Thoracic aorta (tissue), 2 donors: ENCODE measurements at places on chromosomes 3 and 15. TPM values are rescaled to one million over a fixed set of nuclear protein-coding genes. Genes with fewer than 3 reads are reported as not detected.
A peak's percentile ranks its signal among the peaks of the same experiment; 100 is the strongest.

Gene GPR149
- not detected for total RNA-seq

Gene TMEM43
- total RNA-seq: 161 TPM

Gene TGFBR2
- total RNA-seq: 250 TPM

DNA sequence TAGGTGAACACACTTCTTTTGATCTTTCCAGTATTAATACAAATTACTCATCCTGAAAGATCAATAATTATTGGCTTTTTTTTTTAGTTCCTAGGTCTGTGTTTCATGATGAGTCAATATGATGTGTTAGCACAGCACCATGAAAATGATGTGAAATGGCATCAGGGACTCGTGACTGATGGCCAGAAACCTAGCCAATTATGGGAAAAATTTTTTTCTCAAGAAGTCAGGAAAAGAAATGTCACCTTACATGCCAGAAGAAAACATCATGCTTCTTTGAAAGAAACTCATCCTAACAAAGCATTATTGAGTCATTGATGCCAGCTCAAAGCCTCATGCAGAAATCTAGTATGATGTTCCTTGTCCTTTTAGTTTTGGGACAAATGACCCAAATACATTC lies 468.3 kb upstream of the CBLB start:
- H3K4me1 ChIP-seq: no peaks in the 10 kb centered on the region
- H3K4me3 ChIP-seq: no peak overlapping the region
- H3K27ac ChIP-seq: no peak overlapping the region
- no peaks in the 10 kb centered on the region for H3K36me3 ChIP-seq

DNA sequence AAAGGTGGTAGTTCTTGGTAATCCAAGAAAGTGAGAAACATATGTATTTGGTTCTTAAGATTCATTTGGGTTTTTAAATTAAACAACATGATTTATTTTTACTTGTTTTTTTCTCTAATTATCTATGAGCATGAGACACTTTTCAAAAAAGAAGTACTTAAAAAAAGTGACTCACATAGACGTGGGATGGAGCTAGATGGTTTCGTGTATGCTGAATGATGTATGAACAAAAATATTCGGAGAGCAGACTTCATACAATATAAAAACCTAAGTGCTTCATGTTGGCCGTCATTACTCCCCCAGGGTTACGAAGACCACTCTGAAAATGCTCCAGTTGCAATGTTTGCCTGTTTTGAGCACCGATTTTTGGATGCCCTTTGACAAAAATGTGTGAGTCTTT lies 90.9 kb downstream of the RORA start:
- H3K4me3 ChIP-seq: no peak overlapping the region
- no peak for DNase-seq
- peaks cover 6% of the 10 kb centered on the region for H3K4me1 ChIP-seq

Gene ANKUB1
- total RNA-seq: not detected

Gene CLEC3B
- total RNA-seq: 96.6 TPM

Gene TFRC
- total RNA-seq: 164 TPM

GRCh38 chr3:50427217-50427616 lies 67.9 kb upstream of the TMEM115 start:
- no peaks in the 10 kb centered on the region for H3K4me1 ChIP-seq
- H3K36me3 ChIP-seq: no peaks in the 10 kb centered on the region
- DNase-seq: no peak
- H3K27ac ChIP-seq: no peak overlapping the region
- H3K27me3 ChIP-seq: no peaks in the 10 kb centered on the region

Gene C3orf70
- total RNA-seq: 14.2 TPM

DNA sequence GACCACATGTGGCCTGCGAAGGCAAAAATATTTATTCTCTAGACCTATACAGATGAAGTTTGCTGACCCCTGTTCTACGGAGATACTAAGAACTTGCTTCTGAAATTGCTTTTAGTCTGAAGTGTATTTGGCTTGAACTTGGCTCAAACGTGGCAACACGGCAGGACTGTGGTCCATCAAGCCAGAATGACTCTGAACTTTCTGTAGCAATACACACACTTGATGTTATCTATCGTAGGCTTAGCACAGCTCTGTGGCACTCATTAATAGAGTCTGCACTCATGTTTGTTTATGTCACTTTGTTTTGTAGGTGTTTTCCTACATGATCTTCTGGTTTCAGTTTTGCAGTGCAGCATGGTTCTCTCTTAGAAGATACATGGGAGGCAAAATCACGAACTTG lies 298.1 kb downstream of the ADAMTS17 start:
- H3K27ac ChIP-seq: peak overlapping the region; percentile 40
- H3K4me3 ChIP-seq: peak overlapping the region; percentile 40
- no peaks in the 10 kb centered on the region for H3K27me3 ChIP-seq
- peaks cover 23% of the 10 kb centered on the region for H3K4me1 ChIP-seq

DNA sequence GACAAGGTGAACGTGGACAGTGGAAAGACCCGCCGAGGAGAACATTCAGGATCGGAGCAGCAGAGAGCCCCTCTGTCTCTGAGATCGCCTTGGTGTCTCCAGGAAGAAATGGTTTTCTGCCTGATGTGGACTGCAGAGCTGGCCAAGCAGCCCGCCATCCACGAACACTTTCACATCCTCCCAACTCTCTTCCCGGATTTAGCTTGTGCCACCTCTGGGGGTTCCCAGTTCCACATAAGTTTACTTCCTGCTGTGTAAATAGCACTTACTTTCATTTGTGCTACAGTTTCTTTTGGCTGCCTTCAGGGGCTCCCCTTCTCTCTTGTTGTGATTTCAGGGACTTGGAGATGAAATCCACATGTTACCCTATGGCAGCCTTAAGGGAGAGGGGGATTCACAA lies 48.4 kb downstream of the SEMA5B start:
- H3K27ac ChIP-seq: peak overlapping the region; percentile 84
- no peaks in the 10 kb centered on the region for H3K27me3 ChIP-seq
- H3K4me1 ChIP-seq: peaks cover 30% of the 10 kb centered on the region
- no peaks in the 10 kb centered on the region for H3K36me3 ChIP-seq

GRCh38 chr15:28885128-28885629 lies 595 bp upstream of the APBA2 start:
- no peaks in the 10 kb centered on the region for H3K36me3 ChIP-seq
- DNase-seq: no peak
- no peak overlapping the region for H3K27ac ChIP-seq
- H3K27me3 ChIP-seq: peaks cover 3% of the 10 kb centered on the region

GRCh38 chr15:99369196-99369595 lies 117.9 kb downstream of the LRRC28 start:
- peaks cover 7% of the 10 kb centered on the region for H3K4me1 ChIP-seq
- no peak overlapping the region for H3K27ac ChIP-seq
- no peak overlapping the region for H3K4me3 ChIP-seq
- no peaks in the 10 kb centered on the region for H3K36me3 ChIP-seq
- no peak for DNase-seq

- no peak overlapping the region for H3K4me3 ChIP-seq
- no peak overlapping the region for H3K27ac ChIP-seq
- H3K4me1 ChIP-seq: no peaks in the 10 kb centered on the region
- H3K36me3 ChIP-seq: no peaks in the 10 kb centered on the region
- DNase-seq: no peak
- H3K27me3 ChIP-seq: no peaks in the 10 kb centered on the region
Observed at GRCh38 chr3:82229397-82229796, 468.0 kb upstream of the GBE1 start.

Gene CHRFAM7A
- total RNA-seq: 7.6 TPM

DNA sequence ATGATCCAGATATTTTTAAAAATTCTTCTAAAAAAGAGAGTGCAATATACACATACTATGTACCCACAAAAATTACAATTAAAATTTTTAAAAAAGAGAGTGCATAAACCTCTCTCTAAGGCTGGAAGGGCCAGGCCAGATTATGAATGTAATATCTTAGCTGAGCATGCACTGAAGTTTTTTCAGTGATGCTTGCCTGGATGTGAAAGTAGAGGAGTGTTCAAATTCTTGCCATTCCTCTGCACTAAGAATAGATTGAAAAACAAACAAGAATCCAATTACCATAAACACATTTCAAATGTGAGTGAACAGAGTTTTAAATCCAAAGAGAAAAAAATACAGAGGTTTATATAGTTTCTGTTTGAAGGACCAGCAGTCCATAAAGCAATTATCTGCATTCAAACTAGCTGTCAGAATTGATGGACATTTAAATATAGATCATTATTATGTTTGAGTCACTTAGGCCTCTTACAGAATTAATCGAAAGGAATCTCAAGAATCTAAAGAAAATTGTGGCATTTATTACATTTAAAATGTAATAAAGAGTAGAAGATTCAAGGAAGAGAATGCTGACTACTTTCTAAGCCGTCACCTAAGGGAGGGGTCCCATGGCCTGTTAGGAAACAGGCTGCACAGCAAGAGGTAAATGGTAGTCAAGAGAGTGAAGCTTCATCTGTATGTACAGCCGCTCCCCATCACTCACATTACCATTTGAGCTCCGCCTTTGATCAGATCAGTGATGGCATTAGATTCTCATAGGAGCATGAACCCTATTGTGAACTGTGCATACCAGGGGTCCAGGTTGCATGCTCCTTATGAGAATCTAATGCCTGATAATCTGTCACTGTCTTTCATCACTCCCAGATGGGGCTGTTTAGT lies 159.3 kb upstream of the MDFIC2 start:
- H3K36me3 ChIP-seq: no peaks in the 10 kb centered on the region
- H3K27ac ChIP-seq: no peak overlapping the region
- peak overlapping the region; percentile 18 for H3K4me3 ChIP-seq
- no peak for DNase-seq
- peaks cover 13% of the 10 kb centered on the region for H3K4me1 ChIP-seq

DNA sequence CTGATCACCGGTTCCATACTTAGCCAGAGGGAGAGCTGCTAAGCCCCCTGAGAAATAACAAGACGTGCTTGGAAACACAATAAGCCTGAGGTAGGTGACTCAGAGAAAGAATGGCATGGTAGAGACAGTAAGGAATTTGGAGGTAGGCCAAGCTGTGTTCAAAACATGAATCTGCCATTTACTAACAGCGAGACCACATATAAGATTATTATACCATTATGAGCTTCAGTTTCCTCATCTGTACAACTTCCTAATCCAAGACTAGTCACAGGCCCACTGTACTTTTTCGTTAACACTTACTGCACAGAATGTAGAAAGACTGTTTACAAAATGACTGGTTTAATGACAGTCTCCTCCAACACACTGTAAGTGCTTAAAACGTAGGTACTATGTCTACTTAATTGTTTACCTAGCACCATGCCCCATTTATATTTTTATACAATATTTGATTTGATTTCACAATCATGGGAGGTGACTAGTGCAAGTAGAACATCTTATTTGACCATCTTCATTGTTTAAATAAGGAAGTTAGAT lies 25.7 kb downstream of the ATOSA start:
- H3K27me3 ChIP-seq: no peaks in the 10 kb centered on the region
- DNase-seq: no peak
- no peak overlapping the region for H3K4me3 ChIP-seq
- peaks cover 35% of the 10 kb centered on the region for H3K4me1 ChIP-seq
- peak overlapping the region; percentile 29 for H3K27ac ChIP-seq

Gene SPINK8
- total RNA-seq: not detected

GRCh38 chr15:75089456-75090387 lies 66.3 kb downstream of the PPCDC start:
- no peaks in the 10 kb centered on the region for H3K27me3 ChIP-seq
- H3K27ac ChIP-seq: peak overlapping the region; percentile 68
- peaks cover 8% of the 10 kb centered on the region for H3K4me1 ChIP-seq
- no peaks in the 10 kb centered on the region for H3K36me3 ChIP-seq
- H3K4me3 ChIP-seq: peak overlapping the region; percentile 53

Gene ZXDC
- total RNA-seq: 53.5 TPM

GRCh38 chr3:28117598-28117997 lies 123.8 kb upstream of the CMC1 start:
- H3K36me3 ChIP-seq: no peaks in the 10 kb centered on the region
- no peak overlapping the region for H3K27ac ChIP-seq
- H3K4me3 ChIP-seq: no peak overlapping the region
- peaks cover 6% of the 10 kb centered on the region for H3K4me1 ChIP-seq

- no peaks in the 10 kb centered on the region for H3K36me3 ChIP-seq
- no peaks in the 10 kb centered on the region for H3K4me1 ChIP-seq
Observed at GRCh38 chr3:108285176-108285575, 11.2 kb upstream of the HHLA2 start.

GRCh38 chr3:98603580-98603979 lies 10.2 kb upstream of the CPOX start:
- no peak overlapping the region for H3K27ac ChIP-seq
- DNase-seq: no peak
- H3K4me1 ChIP-seq: no peaks in the 10 kb centered on the region
- no peak overlapping the region for H3K4me3 ChIP-seq
- no peaks in the 10 kb centered on the region for H3K27me3 ChIP-seq

DNA sequence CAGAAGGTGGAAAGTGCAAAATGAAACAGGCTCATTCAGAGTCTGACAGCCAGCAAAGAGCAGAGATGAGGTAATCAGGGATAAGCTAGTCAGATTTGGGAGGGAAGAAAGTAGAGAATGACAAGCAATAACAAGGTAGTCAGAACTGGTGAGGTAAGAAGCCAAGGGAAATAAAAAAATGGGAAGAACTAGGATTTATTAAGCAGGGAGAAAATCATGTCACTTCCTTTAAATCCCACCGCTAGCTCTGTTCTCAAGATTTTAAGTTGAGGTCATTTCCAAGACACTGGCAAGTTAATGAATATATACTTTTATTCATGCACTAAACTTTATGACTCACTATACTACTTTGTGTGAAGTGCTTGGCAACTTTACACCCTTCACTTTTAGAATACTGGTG lies 1106.8 kb downstream of the IGSF11 start:
- H3K4me3 ChIP-seq: no peak overlapping the region
- no peaks in the 10 kb centered on the region for H3K36me3 ChIP-seq
- no peak overlapping the region for H3K27ac ChIP-seq
- no peaks in the 10 kb centered on the region for H3K4me1 ChIP-seq
- no peaks in the 10 kb centered on the region for H3K27me3 ChIP-seq
- DNase-seq: no peak

- DNase-seq: peak; percentile 66
- H3K4me3 ChIP-seq: peak overlapping the region; percentile 91
- peaks cover 54% of the 10 kb centered on the region for H3K4me1 ChIP-seq
- H3K36me3 ChIP-seq: no peaks in the 10 kb centered on the region
- H3K27ac ChIP-seq: peak overlapping the region; percentile 97
Observed at GRCh38 chr3:188153437-188154013, 432 bp upstream of the LPP start.

- H3K4me3 ChIP-seq: no peak overlapping the region
- H3K4me1 ChIP-seq: no peaks in the 10 kb centered on the region
- no peak for DNase-seq
- no peaks in the 10 kb centered on the region for H3K36me3 ChIP-seq
- H3K27ac ChIP-seq: no peak overlapping the region
Observed at GRCh38 chr15:35256141-35256540, 171.0 kb upstream of the NANOGP8 start.
